Stimulated activated CD8-positive, alpha-beta memory T cell treated with anti-CD3 and anti-CD28 coated beads, Interleukin-15, amount 100 ng/mL, for 24 hours (primary cell): ENCODE measurements at places on chromosomes 5 and 9.

DNA sequence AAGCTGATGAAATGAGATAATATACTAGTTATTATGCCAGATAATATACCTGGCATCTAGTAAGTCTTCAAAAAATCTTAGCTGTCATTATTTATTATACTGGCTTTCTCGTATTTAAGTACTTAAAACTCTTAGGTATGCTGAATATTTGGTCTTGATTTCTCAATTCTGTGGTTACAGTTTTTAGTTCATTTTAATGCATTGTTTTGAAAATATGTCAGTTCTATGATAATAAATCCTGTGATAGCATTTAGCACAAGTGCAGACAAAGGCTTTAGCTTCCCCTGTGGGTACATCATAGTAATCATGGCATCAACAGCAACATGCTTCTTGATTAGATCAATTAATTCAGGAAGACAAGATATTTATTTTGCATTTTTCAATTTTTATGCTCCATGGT lies 133.0 kb downstream of the SMC2 start:
- DNase-seq, result no peak

DNA sequence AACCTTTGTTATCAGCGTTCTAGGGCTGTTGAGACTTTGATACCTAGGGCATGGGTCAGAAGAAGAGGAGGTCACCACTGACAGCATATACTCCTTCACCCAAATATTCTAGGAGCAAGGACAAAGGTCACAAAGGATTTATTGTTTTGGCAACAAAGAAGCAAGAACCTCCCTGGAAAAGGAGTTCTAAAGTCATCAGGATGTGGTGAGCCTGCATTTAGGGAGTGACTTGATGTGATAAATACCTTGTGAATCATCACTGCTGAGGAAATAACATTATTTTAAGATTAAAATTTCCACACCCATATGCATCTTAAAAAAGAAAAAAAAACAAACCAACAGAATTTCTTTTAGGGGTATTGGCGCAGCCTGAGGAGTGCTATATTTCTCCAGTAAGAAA lies 13.9 kb downstream of the IFNA1 start:
- DNase-seq, result no peak

GRCh38 chr5:64775291-64775690 lies 6.6 kb downstream of the CWC27 start:
- no peak for DNase-seq

GRCh38 chr9:95107001-95107749 lies 210.3 kb downstream of the FANCC start:
- DNase-seq, result no peak

GRCh38 chr5:168592014-168592368 lies 12.8 kb upstream of the PANK3 start:
- DNase-seq, result no peak

GRCh38 chr9:133023117-133023890 lies 7.5 kb upstream of the GTF3C5 start:
- no peak for DNase-seq

- no peak for DNase-seq
Measured at GRCh38 chr9:127979333-127980059, 1.3 kb downstream of the EEIG1 start.

GRCh38 chr5:108541836-108542235 lies 159.9 kb upstream of the FBXL17 start:
- no peak for DNase-seq

DNA sequence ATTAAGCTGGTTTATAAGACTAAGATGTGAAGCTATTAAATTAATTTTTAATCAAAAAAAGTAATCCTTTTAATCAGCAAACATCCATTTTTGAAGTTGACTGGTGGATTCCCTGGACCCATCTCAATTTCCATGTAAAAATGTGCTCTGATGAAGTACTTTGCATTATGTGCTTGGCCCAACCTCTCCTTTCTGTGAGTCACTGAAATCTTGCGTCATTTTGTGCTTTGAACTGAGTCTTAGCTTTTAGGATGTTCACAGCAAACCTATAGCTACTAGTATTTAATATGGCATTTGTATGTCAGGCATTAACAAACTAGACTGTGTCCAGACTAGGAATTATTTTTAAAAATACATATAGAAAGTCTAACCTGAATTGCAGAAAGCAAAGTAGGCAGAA lies 55.0 kb upstream of the CDH12 start:
- DNase-seq, result no peak

DNA sequence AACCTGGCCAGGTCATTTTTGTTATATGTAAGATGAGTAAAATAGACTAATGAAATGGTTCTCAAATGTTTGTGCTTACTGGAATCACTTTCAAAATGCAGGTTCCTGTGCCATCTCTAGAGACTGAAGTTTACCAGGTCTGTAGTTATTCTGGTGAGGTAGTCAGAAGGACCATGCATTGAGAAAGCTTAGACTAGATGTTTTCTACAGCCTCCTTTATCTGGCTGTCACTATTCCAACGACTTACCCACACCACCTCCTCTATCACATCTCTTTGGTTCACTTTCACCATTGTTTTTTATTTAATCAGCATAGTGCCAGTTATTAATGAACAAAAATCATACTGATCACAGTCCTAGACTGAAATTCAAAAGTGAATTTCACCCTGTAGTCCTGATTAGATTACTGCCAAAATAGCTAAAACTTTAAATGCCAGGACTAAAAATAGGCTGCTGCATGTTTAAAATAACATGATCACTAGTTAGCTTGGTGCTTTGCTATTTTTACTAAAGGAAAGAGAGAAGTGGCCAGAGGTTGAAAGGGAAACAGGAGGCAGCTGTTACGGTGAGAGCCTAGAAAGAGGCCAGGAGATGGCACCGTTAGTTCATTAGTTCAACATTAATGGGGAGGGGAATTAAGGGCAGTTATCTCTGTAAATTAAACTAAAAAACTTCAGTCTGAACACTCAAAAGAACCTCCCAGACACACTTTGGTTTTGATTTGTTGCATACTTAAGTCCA lies 13.9 kb upstream of the FNIP1 start:
- no peak for DNase-seq

DNA sequence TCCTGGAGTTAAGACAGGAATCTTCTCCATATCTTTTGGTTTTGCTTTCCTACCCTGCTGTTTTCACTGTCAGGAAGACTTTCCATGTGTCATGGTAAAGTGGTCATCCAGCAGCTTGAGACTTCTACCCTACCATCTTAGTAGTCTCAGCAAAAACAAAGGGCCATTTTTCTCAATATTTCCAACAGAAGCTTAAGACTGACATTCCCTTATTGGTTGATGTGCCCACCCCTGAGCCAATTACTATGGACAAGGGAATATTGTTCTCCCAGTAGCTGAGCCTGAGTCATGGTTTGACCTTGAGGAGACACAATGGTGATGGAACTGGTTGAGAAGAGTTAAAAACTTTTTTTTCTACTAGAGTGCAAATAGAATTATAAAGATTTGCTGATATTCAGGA lies 105.6 kb downstream of the CSNK1G3 start:
- DNase-seq, result no peak

GRCh38 chr9:6188466-6188865 lies 27.1 kb upstream of the IL33 start:
- DNase-seq, result no peak

DNA sequence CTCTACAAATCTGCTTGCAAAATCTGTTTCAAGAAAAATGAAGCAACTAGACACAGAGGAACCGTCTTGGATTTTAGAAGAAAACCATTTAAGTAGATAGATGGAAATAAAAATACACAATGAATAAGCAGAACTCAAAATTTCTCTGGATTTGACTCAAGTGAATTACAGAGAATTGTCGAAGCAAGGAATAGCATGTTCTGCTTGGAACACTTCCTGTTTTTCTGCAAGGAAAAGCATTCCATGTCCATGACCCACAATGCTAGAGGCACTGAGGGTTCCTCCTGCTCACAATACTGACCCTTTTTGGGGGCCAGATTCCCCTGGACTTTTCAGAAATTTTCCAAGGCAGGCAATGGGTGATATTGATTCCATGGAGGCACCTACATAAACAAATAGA lies 29.8 kb downstream of the PRUNE2 start:
- no peak for DNase-seq

DNA sequence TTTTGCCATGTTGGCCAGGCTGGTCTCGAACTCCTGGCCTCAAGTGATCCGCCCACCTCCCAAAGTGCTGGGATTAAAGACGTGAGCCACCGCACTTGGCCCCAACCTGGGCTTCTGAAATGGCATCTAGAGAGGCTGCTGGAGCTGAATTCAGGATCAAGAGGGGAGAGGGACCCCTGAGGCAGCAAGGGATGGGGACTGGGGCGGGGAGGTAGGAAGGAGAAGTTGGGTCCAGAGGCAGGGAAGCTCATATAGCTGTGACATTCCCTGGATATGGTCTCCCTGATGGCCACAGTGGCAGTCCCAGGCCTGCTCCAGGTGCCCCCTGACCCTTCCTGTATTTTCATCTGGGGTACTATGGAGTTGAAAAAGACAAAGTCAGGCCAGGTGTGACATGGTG lies 12.1 kb downstream of the REEP2 start:
- DNase-seq, result no peak

GRCh38 chr5:143244990-143245389 lies 158.5 kb downstream of the NR3C1 start:
- DNase-seq, result no peak

DNA sequence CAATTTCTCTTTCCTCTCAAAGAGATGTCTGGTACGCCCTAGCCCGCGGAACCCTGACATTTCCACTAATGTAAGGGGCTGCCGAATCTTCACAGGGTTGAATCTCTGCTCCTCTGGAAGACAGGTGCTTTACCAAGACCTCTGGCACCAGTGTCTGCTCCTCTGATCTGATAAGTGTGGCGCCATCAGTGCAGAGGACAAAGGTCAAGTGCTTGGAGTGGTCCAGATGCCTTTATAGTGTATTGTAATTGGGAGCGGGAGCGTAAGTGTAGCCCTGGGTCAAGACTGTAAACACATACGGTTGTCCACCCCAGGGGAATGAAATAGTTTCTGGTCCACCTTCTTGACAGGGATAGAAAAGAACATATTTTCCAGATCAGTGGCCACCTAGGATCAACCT lies 17.7 kb downstream of the ADAMTSL2 start:
- no peak for DNase-seq

- no peak for DNase-seq
Measured at GRCh38 chr5:139138809-139139208, 59.4 kb downstream of the SIL1 start.

DNA sequence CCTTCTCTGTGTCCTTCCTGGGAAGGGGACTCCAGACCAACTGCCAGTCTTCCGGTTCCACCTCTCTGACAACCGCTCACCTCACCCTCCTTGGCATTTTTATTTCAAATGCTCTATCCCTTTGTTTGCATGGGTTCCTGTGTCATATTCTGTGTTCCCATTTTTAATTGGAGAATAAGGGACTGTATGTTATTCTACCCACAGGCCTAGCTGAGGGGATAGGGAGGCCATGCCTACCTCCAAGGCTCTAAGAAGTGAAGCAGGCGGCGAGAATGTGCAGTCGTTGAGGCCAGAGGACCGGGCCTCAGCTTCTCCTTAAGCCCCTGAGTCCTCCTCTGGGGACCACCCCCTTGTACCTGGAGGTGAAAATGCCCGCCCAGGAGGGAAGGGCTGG lies 936 bp upstream of the WDR5 start:
- no peak for DNase-seq
